H9 (cell line): ENCODE measurements at places on chromosomes 5 and 9.
A peak's percentile ranks its signal among the peaks of the same experiment; 100 is the strongest.

DNA sequence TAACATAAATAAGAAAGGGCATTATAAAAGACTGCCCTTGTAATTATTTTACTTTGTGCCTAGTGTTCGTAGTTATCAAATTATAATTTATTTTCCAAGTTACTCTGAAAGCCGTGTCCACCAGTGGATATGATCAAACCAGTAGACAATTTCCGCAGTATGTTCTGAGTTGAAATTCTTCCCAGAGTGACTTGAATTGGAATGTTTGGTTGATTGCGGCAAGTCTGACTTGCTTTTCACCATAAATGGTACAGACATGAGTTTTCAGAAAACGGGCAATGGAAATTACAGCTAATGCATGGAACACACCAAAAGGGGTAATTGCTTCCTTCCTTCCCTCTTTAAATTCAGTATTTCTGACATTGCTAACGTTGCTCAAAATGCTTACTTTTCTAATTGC is 56.6 kb downstream of the CHSY3 start:
- DNase-seq = no peak

GRCh38 chr9:95055334-95055850 is 262.1 kb downstream of the FANCC start:
- DNase-seq = no peak

DNA sequence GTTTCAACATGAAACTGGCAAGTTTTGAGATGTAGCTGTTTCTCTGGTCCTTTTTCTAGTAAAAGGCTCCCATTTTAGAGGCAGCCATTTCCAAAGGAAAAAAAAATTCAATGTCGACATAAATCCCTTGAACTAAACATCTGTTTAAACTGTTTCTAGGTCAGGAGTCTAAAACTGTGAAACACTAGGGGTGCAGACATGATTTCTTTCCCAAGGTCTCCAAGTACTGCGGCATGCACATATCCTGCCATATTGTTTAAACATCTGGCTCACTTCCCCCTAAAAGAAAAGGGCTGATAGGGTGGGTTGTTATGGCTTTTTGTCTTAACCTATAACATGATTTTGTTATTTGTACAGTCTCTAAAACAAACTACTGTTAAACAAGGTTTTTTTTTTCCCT is 51.1 kb downstream of the NFIB start:
- DNase-seq = no peak

- DNase-seq = no peak
Observed at GRCh38 chr9:21685502-21685901, 116.9 kb upstream of the MTAP start.

DNA sequence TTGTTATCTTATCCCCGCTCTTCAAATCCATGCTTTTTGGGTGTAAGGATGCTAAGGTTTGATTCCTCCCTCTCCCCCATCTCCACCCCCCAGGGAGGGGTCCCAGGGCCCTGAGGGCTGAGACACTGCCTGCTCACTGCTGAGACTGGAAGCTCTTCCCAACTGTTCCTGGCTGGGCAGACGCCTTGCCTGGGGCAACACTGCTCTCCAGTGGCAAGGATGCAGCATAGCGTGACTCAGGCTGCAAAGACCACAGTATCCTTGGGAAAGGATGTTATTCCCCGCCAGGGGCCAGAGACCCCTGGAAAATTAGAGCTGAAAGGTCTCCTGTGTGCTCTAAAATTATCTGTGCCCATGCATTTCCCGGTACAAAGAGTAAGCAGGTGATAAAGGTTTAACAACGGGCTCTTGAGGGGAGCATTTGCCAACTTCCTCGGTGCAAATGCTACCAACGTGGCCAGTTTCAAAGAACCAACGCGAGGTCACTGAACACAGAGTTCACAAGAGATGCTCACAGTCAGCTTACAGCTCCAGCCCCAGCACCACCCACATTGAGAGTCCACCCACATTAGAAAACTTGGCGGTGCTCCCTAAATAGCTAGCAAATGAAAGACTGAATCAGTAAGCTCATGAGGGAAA is 271.9 kb downstream of the NSG2 start:
- peak; percentile 76 for DNase-seq

DNA sequence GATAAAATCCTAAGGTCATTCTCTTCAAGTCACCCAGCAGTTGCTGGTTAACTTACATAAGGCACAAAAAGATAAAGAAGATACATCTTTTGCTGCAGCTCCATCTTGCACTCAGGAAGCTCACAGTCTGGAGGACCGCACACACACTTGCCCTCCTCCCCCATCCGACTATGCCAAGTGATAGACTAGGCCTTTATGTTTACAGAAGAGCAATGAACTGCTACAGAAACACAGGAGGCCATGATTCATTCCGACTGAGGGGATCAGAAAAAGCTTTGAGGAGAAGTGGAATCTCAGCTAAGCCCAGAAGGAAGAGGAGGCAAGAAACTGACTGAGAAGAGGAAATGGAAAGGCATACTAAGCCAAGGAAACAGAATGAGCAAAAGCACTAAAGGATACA is 17.4 kb downstream of the NRG2 start:
- no peak for DNase-seq

DNA sequence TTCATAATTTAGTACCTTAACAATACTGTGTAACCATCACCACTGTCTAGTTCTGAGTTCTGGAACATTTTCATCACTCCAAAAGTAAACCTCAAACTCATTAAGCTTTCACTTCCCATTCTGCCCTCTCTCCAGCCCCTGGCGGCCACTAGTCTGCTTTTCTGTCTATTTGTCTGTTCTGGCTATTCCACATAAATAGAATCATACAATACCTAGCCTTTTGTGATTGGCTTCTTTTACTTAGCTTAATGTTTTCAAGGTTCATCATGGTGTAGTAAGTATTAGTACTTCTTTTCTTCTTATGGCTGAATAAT is 138.7 kb downstream of the RAPGEF6 start:
- DNase-seq = no peak

DNA sequence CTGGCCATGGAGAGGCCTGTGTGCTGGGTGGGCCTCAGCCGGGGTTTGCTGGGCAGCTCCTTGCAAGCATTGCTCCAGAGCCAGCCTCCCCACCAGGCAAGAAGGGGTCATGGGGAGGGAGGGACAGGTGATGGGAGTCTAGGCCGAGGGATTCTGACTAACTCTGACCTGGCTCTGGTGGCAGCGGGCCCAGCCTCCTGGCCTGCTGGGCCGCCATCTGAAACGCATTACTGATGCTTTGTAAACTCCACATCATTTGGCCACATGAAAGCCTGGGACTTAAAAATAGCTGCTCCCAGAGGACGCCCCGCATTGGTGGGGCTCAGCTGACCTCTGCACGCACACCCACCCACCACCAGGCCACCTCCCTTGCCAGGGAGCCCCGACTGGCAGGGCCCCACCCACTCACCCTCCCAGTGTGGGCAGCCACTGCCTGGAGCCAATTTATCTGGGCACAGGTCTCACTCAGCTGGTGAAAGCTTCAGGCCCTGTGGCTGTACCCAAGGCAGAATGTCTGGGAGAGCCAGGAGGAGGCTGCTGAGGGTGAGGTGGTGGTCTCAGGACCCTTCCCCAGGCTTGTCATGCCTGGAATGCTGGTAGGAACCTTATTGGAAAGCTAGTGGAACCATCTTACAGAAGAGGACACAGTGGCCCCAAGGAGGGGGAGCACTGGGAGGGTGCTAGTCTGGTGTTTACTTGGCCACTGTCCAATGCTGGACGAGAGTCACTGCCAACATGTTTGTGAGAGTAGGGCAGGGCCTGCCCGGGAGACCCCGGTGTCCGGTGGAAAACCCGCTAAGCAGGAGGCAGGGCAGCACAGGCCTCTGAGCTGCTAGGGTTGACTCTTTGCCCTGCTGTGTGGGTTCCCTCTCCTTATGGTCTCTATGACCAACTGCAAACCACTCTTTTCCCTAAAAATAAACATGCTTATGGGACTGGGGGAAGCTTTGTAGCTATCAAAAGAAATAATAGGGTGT is 10.8 kb downstream of the TCF7 start:
- DNase-seq = no peak

DNA sequence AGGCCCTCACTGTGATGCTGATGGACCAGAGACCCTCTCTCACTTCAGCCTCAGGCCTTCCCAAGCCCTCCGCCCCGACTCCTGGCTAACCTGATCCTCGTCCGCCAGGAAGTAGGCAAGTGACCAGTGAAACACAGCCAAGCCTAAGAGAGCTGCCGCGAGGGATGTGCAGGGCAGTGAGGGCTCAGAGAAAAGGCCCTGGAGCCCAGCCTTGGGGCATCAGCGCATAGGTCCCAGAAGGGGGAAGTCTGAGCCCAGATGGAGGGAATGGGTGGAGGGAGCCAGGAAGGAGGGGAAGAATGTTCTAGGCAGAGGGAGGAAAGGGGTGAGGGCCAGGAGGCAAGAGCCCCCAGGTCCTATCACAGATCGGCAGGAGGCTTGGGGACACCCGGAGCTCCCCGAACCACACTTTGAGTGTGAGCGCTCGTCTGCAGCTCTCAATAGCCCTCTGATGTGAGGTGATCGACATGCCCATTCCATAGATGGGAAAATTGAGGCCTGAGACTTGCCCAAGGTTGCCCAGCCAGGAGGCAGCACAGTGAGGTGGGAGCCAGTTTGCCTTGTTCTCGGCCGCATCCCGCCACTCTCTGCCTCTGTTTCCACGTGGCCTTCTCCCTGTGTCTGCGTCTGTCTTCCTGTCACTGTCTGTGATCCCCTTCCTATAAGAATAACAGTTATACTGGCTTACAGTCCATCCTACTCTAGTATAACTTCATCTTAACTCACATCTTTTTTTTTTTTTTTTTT is 20.2 kb downstream of the PLPP7 start:
- DNase-seq = no peak

DNA sequence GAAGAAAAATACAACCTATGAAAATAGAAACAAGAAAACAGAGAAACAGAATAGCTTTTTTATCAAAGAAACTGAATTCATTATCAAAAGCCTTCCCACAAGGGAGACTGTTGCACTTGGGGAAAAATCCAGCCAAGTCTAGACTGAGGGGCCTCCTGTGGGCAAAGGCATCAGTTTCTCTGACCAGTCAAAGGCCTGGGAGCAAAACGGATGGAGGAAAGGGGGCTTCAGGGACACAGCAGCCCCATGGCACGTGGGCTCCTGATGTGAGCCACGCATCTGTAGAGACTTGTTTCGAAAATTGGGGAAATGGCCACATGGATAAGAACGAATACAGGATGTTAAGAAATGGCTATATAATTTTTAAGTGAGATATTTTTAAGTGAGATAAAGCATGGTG is 21.1 kb downstream of the ZDHHC11B start:
- DNase-seq = no peak

DNA sequence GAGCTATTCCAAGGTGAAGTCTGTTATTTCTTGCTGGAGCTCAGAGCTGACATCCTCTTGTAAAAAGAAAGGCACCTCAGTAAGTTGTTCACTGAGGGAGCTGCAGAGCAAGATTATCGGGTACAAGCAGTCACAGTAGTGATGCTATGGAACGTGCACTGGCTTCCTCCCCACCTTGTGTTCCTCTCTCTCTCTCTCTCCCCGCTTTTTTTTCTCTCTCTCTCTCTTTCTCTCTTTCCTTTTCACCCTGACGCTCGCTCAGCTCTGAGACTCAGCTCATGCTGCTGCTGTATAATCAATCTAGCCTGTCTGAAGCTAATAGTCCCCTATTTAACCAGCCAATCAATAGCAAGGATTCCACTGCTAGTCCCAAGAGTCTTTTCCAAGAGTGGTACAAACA is 587.6 kb upstream of the CDH18 start:
- no peak for DNase-seq

GRCh38 chr5:79111960-79112702 is 522 bp downstream of the BHMT start:
- peak; percentile 33 for DNase-seq

DNA sequence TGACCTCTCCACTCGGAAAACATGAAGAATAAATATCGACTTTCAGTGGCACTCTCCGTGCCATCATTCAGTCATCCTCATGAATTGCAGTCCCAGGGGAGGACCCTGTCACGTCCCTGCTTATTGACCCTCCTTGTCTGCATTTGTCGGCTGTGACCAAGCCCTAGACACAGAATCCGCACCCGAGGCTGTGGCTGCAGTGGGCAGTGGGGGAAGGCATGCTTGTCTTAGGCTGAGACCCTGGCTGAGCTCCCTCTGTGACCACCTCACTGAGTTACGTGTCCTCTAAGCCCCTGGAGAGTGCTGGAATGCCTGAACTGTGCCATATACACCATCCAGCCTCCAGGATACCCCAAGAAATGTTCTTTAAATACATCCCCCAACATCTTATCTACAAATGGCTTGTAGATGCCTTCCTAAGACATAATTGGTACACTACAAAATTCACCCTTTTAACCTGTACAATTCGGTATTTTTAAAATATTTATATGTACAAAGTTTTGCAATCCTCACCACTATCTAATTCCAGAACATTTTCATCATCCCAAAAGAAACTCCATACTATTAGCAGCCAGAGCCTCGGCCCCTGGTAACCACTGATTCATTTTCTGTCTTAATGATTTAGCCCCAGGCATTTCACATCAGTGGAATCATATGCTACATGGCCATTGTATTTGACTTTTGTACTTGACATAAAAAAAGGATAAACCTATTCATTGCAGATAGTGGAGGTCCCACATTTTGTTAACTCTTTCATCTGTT is 80.8 kb upstream of the ICE1 start:
- DNase-seq = no peak

GRCh38 chr9:134307674-134308638 is 18.3 kb upstream of the RXRA start:
- no peak for DNase-seq
